ENCODE measurements at places on chromosomes 7 and 10.
A peak's percentile ranks its signal among the peaks of the same experiment; 100 is the strongest.

- DNase-seq: no peak
These were observed 230.7 kb upstream of the FZD1 start for GRCh38 chr7:91033574-91033973.

GRCh38 chr10:101297901-101298486 lies 56.0 kb upstream of the BTRC start:
- DNase-seq: peak; percentile 68

DNA sequence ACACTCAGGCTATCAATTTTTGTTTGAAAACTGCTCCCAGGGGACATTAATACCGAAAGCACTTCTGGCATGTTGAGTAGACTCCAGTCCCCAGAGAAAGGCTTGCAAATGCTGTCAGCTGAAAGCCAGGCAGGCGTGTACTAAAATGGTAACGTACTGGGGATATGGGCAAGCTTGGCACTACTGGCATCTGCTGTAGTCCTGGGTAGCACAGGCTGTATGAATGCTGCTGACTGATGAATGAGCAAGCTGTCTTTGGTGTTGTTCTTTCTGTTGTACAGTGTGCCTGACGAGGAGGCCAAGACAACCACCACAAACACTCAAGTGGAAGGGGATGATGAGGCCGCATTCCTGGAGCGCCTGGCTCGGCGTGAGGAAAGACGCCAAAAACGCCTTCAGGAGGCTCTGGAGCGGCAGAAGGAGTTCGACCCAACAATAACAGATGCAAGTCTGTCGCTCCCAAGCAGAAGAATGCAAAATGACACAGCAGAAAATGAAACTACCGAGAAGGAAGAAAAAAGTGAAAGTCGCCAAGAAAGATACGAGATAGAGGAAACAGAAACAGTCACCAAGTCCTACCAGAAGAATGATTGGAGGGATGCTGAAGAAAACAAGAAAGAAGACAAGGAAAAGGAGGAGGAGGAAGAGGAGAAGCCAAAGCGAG lies 53.5 kb upstream of the AGBL3 start:
- DNase-seq: peak; percentile 11

DNA sequence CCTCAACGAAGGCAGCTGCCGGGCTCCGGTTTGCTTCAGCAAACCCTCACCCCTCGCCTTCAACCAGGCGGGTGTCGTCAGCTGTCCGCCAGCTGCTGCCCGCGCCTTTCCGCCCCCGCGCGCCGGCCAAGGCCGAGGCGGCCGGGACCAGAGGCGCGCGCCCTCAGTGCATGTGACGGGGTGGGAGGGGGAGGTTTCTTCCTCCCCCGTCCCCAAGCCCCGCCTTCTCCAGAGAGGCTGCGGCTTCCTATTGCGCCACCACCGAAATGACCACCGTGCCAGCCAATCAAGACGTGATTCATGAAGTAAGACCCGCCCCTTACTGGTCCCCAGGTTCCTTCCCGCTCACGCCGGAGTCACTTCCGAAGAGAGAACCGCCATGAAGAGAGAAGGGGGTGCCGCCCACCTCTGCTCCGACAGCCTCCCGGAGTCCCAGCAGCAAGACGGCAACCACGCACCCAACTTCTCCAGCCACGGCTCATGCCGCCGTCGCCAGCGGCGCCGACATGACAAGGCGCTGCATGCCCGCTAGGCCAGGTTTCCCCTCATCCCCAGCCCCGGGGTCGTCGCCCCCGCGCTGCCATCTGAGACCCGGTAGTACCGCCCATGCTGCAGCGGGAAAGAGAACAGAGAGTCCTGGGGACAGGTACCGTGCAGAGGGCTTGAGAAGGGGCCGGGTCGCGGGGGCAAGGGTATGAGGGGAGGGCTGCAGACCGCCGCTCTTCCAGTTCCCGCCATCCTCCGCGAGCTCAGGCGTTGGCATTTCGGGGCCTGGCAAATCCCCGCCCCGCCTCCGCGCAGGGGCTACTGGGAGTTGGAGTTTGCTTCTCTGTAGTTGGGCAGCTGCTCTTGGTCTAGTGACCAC lies at the start of gene SLF2:
Gene SLF2, plus strand, starts transcription at position 359 of the 865 bp plus-strand sequence. Its CDS starts 148 bp downstream, at position 507.
- peak; percentile 89 for DNase-seq

- no peak for DNase-seq
These were observed 79.5 kb downstream of the PAX2 start for GRCh38 chr10:100824886-100825285.

- DNase-seq: no peak
These were observed 167.2 kb downstream of the CDC14C start for GRCh38 chr7:49091519-49091918.

DNA sequence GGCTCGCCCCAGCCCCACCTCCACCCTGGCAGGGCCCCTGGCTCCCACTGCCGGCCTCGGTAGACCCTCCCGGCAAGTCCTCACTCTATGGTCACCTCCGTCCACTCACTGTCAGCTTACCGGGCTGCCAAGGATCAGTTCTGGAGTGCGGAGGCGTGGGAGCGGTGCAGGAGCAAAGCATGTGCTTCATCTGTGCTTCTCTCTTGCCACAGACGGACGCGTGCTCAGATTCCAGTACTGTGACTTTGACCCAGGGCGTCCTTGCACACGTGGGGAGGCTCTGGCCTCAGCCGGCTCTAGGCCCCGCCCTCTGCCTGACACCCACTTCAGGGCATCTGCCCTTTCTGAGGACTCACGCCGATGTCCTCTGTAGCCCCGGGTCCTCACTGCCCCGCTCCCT lies 547.5 kb upstream of the FOXK1 start:
- DNase-seq: no peak

DNA sequence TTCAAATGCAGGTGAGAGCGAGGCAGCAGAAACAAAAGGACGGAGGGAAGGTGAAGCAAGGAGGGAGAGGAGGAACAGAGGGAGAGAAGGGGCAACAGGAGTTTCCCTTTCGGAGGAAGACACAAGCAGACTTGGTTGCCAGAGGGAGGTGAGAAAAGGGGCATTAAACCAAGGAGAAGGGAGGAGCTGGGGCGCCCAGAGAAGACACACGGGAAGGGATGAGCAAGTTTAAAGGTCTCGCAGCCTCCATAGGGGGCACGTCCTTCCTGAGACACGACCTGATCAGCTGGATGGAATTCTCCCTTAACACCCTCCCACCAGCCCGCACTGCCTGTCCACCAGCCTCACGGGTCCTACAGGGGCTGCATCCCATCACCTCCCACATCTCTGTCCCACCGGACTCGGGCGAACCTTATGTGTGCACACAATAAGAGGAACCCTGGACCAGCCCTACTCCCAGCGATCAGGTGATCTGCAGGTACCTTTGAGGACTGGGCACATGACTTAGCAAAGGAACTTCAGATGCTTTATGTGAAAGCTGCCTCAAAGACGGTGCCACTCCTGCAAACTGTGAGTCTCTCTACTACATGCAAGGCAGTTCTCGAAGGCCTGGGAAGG lies 251.2 kb downstream of the TNS3 start:
- DNase-seq: no peak

- no peak for DNase-seq
These were observed 138.9 kb upstream of the AHR start for GRCh38 chr7:17159500-17160037.

DNA sequence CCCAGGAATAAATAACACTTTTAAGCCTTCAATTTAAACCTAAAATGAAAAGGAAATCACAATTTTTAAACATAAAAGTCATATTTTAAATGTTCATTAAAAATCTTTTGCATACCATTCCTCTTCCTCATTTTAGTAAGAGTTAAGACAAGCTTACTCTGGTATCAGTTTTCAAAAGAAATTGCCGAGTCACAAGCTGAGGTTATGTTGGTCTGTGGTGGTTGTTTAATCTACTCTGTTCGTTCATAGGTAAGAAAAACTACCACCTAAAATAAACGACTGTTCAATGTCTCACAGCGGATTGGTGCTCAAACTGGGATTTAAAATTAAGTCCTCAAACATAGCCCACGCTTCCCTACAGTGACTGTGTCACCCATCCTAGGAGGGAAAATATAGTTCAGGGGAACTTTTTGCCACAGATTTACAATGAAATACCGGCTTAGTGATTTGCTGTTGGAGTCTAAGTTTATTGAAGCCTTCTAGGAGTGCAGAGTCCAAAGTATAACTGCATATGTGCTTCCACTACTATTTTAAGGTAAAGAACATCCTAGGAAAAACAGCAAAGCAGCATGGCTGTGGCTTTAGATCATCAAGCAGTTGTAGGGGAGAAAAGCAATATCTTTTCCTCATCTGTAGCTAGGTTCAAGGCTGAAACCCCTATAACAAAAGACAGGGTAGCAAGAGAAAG lies 61.1 kb downstream of the GNAT3 start:
- no peak for DNase-seq

DNA sequence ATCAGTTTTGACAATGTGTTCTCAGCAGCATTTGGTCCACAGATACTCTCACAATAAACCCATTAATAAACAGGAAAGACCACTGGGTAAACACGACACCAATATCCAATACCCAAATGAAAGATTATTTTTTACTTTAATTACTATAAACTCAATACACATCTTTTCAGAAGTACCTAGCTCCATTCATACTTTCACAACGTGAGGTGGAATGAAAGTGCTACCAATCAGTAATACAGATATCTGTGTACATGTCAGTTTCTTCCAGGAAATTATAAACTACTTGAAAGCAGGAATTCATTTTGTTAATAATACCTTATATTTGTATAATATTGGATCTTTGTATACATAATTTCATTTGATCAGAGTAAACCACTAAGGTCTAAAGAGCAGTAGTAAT lies 11.9 kb downstream of the CDK6 start:
- no peak for DNase-seq
